ENCODE measurements at places on chromosomes 13 and 19.
A peak's percentile ranks its signal among the peaks of the same experiment; 100 is the strongest.

GRCh38 chr19:15717809-15718208, 10.0 kb upstream of the OR10H2 start:
- no peak for DNase-seq

DNA sequence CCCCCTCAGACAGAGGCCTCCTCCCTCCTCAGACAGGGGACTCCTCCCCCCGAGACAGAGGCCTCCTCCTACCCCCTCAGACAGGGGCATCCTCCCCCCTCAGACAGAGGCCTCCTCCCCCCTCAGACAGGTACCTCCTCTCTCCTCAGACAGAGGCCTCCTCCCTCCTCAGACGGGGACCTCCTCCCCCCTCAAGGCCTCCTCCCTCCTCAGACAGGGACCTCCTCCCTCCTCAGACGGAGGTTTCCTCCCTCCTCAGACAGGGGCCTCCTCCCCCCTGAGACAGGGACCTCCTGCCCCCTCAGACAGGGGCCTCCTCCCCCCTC, 13.9 kb downstream of the C3 start:
- no peak for DNase-seq

- DNase-seq, result no peak
Observed at GRCh38 chr13:106651442-106651841, 83.5 kb upstream of the ARGLU1 start.

DNA sequence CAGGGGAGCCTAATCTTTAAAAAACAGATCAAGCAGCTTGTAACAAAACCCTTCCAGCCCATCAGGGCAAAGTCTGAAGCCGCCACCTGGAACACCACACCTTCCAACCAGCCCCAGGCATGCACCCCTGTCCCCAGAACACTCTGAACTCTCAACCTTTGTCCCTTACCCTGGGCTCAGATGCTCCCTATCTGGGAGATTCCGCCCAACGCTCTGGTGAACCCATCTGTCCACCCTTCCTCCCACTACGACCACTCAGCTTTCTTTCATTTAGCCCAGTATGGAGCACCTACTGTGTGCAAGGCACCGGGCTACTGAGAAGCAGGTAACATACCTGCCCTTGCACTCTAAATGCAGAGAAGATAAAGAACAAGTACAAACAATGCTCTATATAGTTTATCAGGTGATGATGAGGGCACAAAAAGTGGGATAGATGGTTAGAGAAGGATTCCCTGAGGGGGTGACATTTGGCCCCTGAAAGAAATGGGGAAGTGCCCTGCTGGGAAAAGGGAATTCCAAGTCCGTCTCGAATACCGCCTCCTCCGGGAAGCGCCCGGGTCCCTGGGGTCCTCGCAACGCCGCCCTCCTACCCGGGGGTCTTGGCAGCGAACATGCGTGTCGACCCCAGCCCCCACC, 629 bp downstream of the PEPD start:
- DNase-seq, result no peak

- no peak for DNase-seq
Observed at GRCh38 chr13:106919638-106920037, 351.7 kb upstream of the ARGLU1 start.

GRCh38 chr19:29119590-29119989, 93.4 kb downstream of the UQCRFS1 start:
- no peak for DNase-seq

- no peak for DNase-seq
Observed at GRCh38 chr13:27383104-27383921, 41.1 kb upstream of the GTF3A start.

- no peak for DNase-seq
Observed at GRCh38 chr13:28584873-28585381, 74.0 kb upstream of the POMP start.

- no peak for DNase-seq
Observed at GRCh38 chr13:30722361-30722760, 13.0 kb upstream of the ALOX5AP start.

- DNase-seq, result no peak
Observed at GRCh38 chr13:21526707-21527540, 67.8 kb upstream of the ZDHHC20 start.

DNA sequence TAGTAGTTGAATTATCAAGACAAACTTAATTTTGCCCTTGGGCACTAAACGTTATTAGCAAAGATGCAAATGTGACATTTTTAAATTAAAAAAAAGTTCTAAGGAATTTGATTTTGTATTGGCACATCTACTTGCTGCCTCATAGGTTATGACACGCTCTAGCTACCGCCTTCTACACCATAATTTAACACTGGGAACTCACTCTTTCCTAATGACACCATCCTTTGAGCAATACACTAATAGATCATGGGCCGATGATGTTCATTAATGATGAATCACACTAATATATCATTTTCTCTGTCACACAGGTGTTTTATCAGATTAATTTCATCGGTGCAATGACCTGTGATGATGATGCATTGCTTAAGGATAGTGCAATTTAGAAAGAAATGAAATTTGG, 528.8 kb upstream of the PCDH9 start:
- DNase-seq, result no peak

GRCh38 chr19:19269952-19270694, 3.0 kb downstream of the TM6SF2 start:
- no peak for DNase-seq

DNA sequence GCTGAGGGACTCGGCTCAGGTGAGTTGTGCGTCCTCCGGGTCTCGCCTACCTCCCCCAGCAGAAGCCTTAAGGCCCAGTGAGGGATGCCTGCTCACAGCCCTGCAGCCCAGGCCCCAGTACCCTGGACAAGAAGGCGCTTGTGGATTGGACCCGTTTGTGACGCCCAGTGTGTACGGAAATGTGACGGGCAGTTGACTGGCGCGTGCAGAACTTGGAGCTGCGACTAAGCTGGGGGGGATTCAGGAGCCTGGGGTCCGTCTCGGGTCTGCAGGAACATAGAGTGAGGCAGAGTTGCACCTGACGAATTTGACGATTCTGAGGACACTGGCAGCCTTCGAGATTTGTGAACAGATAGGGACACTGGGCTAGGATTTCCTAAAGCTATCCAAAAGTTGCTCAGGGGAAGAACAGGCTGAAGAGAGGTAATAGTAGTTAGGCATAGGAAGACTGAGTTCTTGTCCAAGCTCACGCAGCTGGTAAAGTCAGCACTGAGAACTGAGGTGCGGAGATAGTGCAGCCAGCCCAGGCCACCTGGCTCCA, 519 bp downstream of the ZNF551 start:
- DNase-seq, result no peak

DNA sequence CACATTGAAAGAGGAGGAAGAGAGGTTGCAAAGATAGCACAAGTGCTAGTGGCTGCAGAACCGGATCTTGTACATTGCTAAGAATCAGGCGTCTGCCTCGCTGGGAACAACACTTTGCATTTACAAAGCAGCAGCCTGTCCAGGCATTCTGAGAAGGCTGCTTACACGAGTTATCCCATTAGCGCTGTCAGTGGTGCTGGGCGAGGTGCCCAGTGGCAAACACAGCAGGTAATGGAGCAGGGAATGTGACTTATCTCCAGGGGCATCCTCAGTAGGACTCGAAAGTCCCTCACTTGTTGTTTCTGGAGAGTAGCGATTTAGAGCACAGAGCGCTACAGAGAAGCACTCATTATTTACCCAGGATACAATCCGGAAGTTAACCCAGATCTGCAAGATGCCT, 209.6 kb downstream of the OLFM4 start:
- DNase-seq, result no peak

- DNase-seq, result peak; percentile 21
Observed at GRCh38 chr19:48842789-48843162, 6.5 kb upstream of the HSD17B14 start.

- no peak for DNase-seq
Observed at GRCh38 chr19:51125421-51126075, 842 bp downstream of the SIGLEC9 start.

GRCh38 chr19:47375694-47376588, 26.8 kb downstream of the DHX34 start:
- no peak for DNase-seq

GRCh38 chr13:112710855-112711527, 21.2 kb downstream of the ATP11A start:
- no peak for DNase-seq

DNA sequence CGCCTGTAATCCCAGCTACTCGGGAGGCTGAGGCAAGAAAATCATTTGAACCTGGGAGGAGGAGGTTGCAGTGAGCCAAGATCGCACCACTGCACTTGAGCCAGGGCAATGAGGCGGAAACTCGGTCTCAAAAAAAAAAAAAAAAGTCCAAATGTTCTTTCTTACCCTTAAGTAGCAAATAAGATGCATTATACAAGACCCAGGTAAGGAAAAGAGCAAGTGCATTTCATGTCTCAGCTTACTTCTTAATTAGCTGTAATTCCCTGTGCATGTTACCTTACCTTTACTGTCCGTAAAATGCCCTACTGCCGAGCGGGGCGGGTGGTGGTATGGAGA, 3.8 kb upstream of the ZNF681 start:
- no peak for DNase-seq

GRCh38 chr13:75364131-75364713, 117.7 kb downstream of the TBC1D4 start:
- no peak for DNase-seq

DNA sequence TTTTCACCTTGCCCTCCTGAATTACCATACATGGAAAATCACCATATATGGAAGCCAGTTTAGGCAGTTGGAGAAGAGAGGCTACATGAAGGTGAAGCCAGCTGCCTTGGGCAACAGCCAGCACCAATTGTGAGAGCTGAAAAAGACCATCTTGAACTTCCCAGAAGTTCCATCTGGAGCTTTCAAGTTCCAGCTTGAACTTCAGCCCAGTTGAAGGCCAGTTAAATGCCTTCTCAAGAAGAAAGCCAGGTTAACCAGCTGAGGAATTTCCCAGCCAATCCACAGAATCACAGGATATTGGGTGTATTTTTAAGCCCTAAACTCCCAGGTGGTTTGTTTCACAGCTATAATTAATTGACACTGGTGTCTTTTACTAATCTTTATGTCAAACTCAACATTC, 713.6 kb upstream of the MIR17HG start:
- no peak for DNase-seq

DNA sequence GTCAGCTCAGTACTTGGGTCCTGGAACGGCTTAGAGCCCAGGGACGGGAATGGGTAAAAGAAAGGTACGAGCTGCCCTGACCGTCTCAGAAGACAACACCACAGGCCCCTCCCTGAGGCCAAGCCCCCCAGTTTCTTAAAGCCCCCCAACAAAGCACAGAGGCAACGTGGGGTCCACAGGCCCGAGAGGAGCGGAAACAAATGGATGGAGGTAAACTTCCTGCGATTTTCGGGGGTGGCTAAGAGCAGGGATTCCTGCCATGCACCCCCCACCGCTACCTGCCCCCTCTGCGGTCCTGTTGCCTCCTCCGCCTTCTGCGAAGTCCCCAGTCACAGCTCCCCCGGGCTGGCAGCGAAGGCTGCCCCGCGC, 48.2 kb downstream of the PTPRS start:
- DNase-seq, result no peak
